Stimulated activated CD4-positive, alpha-beta T cell treated with anti-CD3 and anti-CD28 coated beads, Interleukin-2, amount 100 ng/mL, for 48 hours (primary cell): ENCODE measurements at places on chromosomes 7 and 10.

GRCh38 chr7:93048136-93048930 lies 69.4 kb downstream of the SAMD9 start:
- DNase-seq, result no peak

DNA sequence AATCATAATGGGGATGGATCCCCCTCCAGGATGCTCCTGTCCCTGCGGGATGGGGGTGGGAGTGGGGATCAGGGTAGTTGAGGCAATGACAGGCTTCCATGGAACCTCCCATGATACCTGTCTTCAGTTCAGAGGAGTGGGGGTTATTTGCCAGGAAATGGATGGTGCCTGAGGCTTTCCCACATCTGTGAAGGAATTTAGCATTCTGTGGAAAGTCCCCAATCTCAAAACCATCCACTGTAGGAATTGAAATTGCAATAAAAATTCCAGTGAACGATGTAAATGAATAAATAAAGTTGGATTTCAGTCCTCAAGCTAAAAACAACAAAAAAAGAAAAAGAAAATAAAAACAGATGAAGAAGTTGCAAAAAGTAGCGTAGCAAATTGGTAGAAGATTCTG lies 81.9 kb downstream of the CHRM2 start:
- no peak for DNase-seq

DNA sequence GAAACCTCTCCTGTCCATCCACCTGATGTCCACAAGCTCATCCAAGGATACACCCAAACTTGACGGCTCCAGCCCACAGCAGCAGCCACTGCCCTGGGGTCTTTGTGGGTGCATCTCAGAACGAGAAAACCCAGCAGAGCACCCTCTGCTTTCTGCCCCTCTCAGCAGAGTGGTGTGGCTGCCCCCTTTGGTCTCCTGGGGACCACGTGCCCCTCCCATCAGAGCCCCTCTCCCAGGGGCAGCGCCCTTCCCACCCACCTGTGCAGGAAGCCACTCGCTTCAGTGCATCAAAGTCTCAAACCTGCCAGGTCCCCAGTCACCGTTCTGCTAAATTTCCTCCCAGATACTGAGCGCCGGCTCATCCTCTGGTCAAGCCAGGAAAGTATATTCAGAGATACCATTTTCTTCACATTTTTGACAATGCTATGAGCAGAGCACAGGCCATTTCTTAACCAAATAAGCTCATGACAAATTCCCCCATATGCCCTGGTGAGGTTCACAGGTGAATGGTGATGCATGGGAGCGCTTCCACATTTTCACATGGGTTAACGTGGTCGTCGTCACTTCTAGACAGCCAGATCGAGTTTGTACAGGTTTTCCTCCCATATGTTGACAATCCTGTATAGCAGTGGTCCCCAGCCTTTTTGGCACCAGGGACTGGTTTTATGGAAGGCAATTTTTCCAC lies 32.4 kb downstream of the CAMK2B start:
- DNase-seq, result no peak

- no peak for DNase-seq
These were observed 15.4 kb upstream of the TBRG4 start for GRCh38 chr7:45126920-45127319.

GRCh38 chr7:133268355-133268754 lies 15.5 kb downstream of the EXOC4 start:
- no peak for DNase-seq
